ENCODE measurements at places on chromosomes 2 and 18.
A peak's percentile ranks its signal among the peaks of the same experiment; 100 is the strongest.

- DNase-seq: no peak
Measured at GRCh38 chr2:181312515-181312927, 144.7 kb upstream of the ITGA4 start.

DNA sequence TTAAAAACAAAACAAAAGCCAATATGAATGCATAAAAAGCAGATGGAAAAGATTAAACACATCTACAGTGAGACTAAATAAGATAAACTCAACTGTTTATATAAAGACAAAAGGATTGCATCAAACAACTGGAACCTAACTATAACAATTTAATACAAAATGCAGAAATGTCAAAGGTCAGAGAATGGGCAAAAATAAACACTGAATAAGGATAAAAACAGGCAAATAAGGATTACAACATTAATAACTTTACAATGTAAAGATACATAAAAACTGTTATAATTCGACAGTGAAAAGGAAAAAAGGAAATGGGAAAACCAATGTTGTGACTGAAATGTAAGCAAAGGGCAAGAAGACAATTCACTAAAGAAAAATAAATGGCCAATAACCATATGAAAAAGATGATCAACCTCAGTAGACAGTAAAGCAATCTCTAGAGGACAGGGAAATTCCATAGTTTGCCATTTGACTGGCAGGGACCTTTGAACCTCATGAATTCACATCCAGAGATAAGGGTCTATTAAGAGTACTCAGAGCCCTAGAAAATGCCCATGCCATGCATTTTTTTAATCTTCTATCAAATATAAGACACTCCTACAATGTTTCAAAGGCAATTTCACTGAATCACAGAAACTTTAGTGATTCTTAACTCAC lies 83.7 kb downstream of the TMEM131 start:
- no peak for DNase-seq

- no peak for DNase-seq
Measured at GRCh38 chr2:128332091-128332634, 13.5 kb upstream of the HS6ST1 start.

DNA sequence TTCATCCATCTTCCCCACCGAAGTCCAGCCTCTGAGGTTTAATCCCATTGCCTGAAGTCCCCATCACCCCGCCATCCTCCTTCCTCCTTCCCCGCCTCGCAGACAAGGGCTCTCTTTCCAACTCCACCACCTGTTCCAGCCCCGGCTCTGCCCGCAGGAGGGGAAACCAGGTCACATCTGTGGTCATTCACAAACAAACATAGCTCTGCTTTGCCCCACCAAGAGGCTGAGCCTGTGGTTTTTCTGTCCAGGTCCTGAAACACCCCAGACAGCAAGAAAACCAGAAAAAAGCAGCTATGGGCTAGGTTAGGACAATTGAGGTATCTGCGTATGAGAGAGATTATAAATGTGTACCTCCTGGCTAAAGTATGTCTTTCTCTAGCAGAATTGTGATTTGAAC lies 144.7 kb downstream of the GLI2 start:
- no peak for DNase-seq

- no peak for DNase-seq
Measured at GRCh38 chr2:68302281-68302875, 17.4 kb downstream of the CNRIP1 start.

DNA sequence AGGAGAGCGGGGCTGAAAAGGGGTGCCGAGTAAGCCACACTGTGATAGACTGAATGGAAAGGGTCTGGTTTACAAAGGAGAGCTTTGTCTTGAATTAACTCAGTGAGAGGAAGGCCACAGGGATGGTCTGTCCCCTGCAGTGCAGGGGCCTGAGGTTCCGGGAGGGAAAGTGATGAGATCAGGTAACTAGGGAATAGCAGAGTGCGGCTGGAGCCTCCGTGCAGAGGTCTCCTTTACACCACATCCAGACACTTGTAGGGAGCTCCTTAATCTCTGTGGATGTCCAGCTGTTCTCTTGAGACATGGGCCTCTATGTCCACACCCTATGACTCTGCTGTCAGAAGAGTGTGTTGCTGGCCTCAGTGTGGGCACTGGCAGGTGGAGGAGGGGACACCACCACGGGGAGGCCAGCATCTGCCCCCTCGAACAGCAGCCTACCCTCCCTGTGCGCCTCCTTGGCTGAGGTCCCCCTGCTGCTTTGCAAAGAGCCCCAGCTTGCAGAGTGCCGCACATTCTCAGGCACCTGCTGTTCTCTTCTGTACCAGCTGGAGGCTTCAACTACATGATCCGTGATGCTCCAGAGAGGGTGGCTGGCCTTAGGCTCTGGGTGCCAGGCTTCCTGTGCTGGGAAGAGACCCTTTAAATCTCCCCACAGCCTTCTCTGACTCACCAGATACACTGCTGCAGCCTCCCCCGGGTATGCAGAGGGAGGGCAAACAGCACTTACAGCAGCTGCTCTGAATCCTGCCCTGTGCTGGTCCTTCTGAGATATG lies 25.9 kb downstream of the ENOSF1 start:
- DNase-seq: peak; percentile 58

DNA sequence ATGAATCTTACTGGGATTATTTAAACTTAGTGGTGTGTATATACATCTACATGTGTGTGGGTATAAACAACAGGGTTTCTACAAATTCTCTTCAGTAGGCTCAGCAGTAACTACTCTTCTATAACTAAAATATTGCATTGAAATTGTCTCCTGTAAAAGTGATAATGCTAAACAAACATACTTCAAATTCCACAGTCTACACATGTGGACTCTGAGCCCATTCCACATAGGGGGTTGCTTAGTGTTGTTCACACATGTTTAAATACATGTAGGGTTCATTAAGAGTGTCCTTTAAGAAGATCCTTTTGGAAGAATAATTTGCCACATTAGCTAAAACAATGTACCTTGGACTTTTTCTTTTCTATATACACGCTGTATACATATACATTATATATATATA lies 152.8 kb upstream of the VRK2 start:
- no peak for DNase-seq

DNA sequence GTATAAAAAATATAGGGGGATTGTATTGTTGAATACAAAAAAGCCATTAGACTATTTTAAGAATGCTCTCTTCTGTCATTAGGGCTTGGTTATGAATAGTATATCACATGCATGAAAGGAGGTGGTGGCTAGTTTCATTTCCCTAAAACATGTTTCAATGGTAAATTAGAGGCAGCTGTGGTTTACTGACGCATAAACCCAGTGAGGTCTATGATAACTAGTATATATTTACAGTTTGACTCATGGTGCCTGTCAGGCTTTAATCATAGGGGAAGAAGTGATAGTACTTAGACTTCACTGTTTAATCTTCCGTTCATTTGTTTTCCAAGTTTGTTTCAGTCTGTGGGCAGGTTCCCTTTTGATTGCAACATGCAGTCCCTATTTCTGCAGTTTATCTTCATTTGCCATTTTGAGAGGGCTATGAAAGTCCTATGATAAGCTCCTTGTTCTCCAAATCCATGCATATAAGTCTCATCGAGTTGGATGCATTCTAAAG lies 55.1 kb upstream of the MAP4K3 start:
- DNase-seq: no peak

- peak; percentile 83 for DNase-seq
Measured at GRCh38 chr18:48950536-48951447, at the start of gene SMAD7. Gene SMAD7 (minus strand): TSS chr18:48950965. CDS start chr18:48950424, 541 bp downstream.

DNA sequence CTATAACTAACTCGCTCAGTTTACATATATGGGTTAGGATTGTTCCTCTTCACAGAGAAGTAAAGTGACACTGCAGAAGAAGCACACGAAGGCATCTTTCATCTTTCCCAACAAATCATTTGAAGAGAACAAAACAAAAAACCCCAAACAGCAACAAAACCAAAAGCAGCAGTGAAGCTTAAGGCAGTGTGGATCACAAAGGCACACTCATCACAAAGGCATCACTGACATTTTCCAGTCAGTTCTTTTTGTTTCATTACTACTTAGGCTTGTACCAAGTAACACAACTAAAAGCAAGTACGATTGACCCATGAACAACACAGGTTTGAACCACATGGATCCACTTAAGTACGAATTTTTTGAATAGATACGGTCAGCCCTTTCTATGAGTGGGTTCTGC lies 75.7 kb downstream of the RNF152 start:
- DNase-seq: no peak

- no peak for DNase-seq
Measured at GRCh38 chr2:165594935-165595255, 125.4 kb downstream of the CSRNP3 start.

- no peak for DNase-seq
Measured at GRCh38 chr2:232506709-232507108, 13.5 kb upstream of the PRSS56 start.

DNA sequence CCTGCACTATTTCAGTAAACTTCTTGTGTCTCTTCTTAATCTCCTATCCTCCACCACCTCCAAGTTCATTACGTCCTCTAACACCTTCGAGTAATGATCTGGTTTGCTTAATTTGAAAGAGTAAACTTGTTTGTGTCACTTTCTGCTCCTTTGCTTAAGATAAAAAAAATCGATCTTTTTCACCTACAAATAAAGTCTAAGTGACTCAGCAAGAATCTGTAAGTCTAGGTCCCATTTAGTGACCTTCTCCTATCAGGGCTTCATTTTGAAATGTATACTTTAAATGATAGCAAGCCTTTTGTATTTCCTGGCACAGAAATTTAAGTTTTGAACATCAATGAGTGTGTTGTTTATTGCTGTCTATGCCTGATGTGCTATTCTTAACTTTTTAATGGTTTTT lies 260.9 kb upstream of the TFPI start:
- DNase-seq: no peak

DNA sequence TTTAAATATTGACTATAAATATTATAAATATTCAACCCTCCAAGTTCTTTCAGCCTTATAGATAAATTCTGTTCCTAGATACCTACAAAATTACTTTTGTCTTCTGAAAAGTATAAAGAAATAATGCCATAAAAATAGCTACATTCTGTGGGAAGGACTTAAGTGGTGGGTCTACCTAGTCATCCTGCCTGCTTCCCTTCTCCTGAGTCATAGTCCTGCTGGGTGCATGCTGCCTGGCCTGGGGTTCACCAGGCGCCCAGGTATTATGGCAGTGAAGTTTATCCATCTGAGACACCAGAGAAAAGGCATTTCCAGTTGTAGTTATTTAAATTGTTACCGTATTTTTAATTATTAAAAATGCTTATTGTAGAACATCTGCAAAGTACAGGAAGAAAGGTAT lies 167.5 kb downstream of the SLC39A10 start:
- DNase-seq: no peak

GRCh38 chr2:136205615-136206014 lies 87.7 kb upstream of the CXCR4 start:
- no peak for DNase-seq

DNA sequence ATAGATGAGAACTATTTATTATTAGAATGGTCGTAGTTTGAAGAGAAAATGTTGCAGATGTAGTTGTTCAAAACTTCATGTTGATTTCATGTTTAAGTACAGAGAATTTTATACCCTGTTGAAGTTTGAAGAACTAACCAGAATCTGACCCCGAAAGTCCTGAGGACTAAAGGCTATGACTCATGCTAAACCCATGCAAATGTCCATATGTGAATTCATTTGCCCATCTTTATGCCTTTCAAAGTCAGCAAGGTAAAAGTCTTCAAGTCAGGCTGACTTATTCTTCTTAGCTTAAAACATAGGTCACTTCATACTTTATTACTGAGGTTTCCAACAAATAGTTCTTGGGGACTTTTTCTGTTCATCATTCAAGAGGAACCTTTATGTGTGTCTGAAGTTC lies 185.5 kb downstream of the CCDC85A start:
- no peak for DNase-seq

DNA sequence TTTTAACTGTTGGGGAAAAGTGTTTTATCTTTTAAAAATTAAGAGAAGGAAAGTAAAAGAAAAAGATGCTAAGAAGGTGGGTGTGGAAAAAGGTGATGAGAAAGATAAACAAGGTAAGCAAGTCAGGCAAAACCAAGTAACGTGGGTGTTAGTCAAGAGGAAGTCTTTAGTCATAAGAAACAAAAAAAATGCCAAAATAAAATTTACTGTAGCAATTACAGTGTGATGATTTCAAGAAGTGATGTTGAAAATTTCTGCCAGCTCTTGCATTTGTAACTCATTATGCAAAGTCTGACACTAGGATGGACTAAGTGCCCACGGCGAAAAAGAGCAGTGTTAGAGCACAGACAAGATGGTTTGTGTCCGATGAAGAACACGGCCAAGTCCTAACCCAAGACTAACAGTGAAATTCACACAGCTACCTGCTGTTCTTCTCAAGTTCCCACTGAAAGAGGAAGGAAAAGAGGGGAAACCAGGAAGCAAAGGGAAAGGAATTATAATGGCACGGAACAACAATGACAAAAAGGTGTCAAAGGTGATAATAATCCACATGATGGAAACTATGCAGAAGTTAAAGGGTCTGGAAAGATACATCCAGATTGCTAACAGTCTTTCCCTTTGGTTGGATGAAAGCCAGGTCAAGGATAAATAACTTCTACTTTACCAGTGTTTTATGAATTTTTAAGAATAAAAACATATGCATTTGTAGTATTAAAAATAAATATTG lies 34.1 kb downstream of the NOL10 start:
- DNase-seq: no peak

DNA sequence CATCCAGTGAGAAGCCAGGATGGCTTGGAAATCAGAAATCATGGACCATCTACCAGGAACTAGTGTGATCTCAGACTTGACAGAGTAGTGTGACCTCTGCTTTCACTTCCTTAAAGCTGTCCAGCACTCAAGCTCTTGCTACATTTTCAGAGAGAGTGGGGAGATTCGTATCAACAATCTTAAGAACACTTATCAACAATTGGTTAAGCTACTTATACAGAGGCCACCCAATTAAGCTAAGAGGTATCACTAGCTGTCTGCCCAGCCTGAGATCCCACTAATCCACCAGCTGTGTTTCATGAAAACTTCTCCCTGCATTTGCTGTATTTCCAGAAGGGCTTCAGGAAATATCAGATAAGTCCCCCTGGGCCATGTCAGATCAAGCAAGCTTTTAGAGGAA lies 4.2 kb downstream of the RPRM start:
- DNase-seq: peak; percentile 51

DNA sequence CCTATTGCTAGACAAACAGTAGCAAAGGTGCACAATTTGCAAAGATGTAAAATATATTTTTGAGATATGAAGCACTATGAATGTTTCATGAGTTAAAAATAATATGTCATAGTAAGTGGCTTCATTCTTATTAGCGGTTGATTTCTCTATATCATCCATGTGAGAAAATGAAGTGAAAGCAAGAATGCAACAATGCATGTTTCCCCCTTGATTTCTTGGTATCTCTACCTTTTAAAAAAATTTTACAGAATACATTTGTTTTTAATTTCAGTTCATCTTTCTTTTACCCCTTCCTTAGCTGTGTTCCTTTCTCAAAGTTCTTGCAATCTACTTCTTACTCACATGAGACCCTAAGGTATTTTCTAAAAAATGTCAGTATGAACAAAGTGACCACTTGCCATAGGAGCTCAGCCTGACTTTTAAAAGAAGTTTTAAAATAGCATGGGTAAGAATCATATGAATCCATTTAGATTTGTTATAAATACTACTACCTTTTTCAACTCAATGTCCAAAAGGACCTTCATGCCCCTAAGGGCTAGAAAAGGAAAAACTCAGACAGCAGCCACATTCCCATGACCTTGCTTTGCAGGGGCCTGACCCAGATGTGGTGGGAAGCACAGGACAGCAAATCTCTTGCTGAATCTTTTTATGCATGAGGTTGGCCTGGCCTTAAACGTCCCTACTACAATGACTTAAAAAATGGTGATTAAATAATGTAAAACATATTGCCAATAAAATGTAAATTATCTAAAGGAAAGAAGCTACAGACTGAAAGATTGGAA lies 14.8 kb upstream of the SLC38A11 start:
- DNase-seq: no peak

- DNase-seq: no peak
Measured at GRCh38 chr2:54404270-54404669, 51.9 kb upstream of the SPTBN1 start.
